ENCODE measurements at places on chromosomes 12 and 14.

GRCh38 chr14:89933002-89933401, 21.5 kb downstream of the EFCAB11 start:
- no peak for DNase-seq

DNA sequence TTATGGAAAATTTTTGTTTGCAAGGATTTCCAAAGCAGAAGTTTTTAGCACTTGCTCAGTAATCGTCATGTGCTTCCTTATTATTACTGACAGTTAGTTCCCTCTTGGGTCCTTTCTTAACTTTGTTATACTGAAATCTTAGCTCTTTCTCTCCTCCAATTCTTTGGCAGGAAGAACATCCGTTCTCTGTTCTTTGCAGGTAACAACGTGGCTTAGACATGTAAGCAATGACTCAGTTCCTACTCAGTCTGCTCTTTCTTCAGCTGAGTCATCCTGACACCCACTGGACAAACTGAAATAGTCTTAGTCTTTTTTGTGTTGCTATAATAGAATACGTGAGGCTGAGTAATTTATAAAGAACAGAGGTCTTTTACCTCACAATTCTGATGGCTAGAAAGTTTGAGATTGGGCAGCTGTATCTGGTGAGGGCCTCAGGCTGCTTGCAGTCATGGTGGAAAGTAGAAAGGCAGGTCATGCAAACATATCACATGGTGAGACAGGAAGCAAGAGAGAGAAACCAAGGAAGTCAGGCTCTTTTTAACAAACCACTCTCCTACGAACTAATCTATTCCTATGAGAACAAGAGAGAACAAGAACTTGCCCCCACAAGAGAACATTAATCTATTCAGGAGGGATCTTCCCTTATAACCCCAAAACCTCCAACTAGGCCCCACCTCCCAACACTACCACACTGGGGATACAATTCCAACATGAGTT, 49.2 kb downstream of the TESPA1 start:
- DNase-seq = peak; percentile 29

- no peak for DNase-seq
Measured at GRCh38 chr12:103085541-103085940, 128.1 kb downstream of the ASCL1 start.

GRCh38 chr12:121188227-121188626, 21.7 kb upstream of the P2RX4 start:
- no peak for DNase-seq

- DNase-seq = no peak
Measured at GRCh38 chr12:9349888-9350885, 142.0 kb upstream of the PZP start.

- no peak for DNase-seq
Measured at GRCh38 chr14:90204516-90204915, 51.8 kb upstream of the PSMC1 start.

DNA sequence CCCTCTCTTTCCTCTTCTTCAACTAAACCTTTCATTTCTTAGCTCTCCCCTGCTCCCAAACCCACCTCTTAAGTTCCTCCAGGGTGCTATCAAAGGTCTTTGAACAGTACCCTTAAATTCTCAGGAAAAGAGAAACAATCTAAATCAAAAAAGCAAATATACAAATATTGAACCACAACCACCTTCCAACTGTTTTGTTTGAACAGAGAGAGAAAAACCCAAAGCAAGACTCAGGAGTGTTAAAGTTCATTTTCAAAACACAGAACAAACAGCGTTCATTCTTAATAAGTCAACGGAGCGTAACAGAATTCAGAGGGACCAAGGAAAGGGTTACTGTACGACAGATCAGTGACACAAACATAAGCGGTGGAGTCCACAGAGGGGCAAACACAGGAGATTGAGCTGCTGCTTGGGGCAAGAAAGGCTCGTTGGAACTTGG, 73.3 kb downstream of the NDUFA12 start:
- DNase-seq = no peak

DNA sequence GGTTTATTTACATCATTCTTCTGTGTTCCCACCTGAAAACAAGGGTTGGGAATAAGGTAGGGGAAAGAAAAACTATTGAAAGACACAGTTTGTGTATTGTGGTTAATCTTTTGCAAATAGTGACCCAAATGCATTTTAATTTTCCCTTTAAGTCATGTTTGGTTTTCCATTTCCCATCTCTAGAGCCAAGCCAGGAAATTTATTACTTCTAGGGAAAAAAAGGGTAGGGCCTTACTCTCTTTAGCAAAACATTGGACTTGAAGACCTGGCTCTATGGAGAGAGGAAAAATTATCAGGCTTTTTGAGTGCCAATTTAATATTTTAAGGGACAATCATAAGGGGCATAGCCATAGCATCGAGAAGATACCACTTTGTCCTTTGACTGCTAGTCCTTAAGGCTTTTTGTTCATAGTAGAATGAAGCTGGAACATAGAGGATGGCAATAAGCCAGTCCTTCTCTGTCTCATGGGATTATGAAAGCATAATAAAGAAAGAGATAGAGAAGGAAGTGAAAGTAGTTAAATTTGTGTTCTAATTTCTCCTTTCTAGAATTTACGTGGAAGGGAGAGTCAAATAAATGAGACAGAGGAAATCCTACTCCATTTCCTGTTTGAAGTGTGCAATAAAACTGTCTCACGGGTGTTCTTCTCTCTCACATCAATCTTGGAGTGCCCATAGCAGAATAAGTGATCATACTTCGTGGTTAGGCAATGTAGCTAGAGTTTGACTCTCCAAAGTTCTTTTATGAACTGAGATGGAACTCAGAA, 50.9 kb upstream of the PPFIA2 start:
- no peak for DNase-seq

DNA sequence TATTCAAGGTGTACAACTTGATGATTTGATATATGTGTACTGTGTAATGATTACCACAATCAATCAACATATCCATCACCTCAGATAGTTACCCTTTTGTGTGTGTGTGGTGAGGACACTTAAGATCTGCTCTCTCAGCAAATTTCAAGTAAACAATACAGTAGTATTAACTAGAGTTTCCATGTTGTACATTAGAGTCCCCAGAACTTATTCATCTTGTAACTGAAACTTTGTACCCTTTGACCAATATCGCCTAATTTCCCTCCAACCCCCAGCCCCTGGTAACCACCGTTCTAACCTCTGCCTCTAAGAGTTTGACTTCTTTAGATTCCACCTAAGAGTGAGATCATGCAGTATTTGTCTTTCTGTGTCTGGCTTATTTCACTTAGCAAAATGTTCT, 12.1 kb downstream of the ADCK1 start:
- DNase-seq = no peak

DNA sequence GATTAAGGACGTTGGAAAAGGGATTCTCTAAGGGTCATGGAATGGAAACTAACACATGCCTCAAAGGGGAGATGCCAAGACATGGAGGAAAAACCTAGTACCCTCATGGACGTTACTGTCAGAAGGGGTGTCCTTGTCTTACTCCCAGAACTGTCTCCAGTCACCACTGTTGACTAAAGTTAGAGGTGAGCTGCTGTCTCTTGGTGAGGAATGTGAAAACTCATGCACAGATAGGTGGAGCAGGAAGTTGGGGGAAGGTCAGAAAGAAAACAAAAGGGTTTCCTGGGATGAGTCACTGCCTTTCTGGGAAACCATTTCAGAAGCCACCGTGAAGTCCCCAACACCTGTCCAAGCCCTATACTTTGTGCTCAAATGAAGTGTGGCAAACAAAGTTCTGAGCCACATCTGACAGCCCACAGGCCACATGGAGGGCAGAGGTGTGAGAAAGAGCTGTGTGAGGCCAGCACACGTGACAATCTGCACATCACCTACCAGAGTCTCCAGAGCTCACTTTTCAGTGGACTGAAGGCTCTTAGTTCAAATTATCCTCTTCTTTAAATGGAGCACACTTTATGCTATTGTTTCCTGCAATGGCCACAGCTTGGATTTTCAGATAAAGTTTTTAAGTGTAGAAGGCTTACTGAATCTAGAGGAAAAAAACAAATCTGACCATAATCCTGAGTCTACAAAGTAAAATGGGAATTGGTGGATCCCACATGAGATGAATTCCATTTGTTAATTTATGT, 92.9 kb upstream of the EGLN3 start:
- DNase-seq = no peak

- DNase-seq = no peak
Measured at GRCh38 chr12:123479442-123480180, 21.7 kb downstream of the SNRNP35 start.
